ENCODE measurements at places on chromosomes 16 and 17. TPM values are rescaled to one million over a fixed set of nuclear protein-coding genes. Genes with fewer than 3 reads are reported as not detected.

Gene ST6GALNAC2
- not detected for total RNA-seq

Gene MEIOC
- total RNA-seq: 0.36 TPM

Gene ARL5C
- not detected for total RNA-seq

Gene NUP85
- total RNA-seq: 141 TPM

Gene SALL1
- total RNA-seq: not detected

Gene CDH3
- not detected for total RNA-seq

Gene FBXW10
- total RNA-seq: 0.19 TPM

Gene MEAK7
- total RNA-seq: 9.6 TPM

Gene TRAF7
- total RNA-seq: 102 TPM

Gene FOXC2
- total RNA-seq: not detected

Gene SMTNL2
- total RNA-seq: not detected

Gene FTSJ3
- total RNA-seq: 95.2 TPM

Gene MYH13
- total RNA-seq: not detected

Gene TPSD1
- total RNA-seq: not detected

Gene TAOK1
- 34.8 TPM for total RNA-seq

Gene FBXO39
- not detected for total RNA-seq

Gene C17orf100
- 1.5 TPM for total RNA-seq

Gene CEP112
- total RNA-seq: 2.8 TPM

Gene RAD51D
- 30.8 TPM for total RNA-seq

Gene SLC39A11
- 16.1 TPM for total RNA-seq

Gene WNK4
- total RNA-seq: 0.23 TPM

Gene SMIM22
- total RNA-seq: not detected

Gene KCNH4
- total RNA-seq: 1.2 TPM

Gene WWP2
- total RNA-seq: 36.3 TPM

Gene NQO1
- 13.4 TPM for total RNA-seq

Gene PRAC2
- not detected for total RNA-seq

Gene GP1BA
- total RNA-seq: not detected

Gene SLFN13
- total RNA-seq: 24.3 TPM

Gene TNK1
- total RNA-seq: 5.6 TPM

Gene RUNDC3A
- total RNA-seq: 0.34 TPM

Gene EVPLL
- total RNA-seq: not detected

Gene KCTD5
- total RNA-seq: 53.6 TPM

Gene CD79B
- total RNA-seq: 23.4 TPM

Gene EIF5A
- 1,670 TPM for total RNA-seq

Data from activated CD8-positive, alpha-beta memory T cell treated with anti-CD3 and anti-CD28 coated beads for 36 hours (primary cell).